Small intestine (tissue), 16 donors: ENCODE measurements at places on chromosomes 1 and 21.

GRCh38 chr1:111989531-111990025 lies at the start of gene KCND3:
Gene KCND3, minus strand, starts transcription at chr1:111989668.
- H3K4me1 ChIP-seq: no peaks in the 10 kb centered on the region
- H3K27ac ChIP-seq: no peak within 1 kb of the TSS
- peaks cover 59% of the 10 kb centered on the region for H3K27me3 ChIP-seq
- no peaks in the 10 kb centered on the region for H3K36me3 ChIP-seq
- peak; percentile 54 for DNase-seq

GRCh38 chr1:10724052-10724494 lies 72.4 kb downstream of the CASZ1 start:
- H3K27ac ChIP-seq: no peak overlapping the region
- DNase-seq: peak; percentile 35
- H3K27me3 ChIP-seq: no peaks in the 10 kb centered on the region
- H3K4me1 ChIP-seq: no peaks in the 10 kb centered on the region
- no peaks in the 10 kb centered on the region for H3K36me3 ChIP-seq
- H3K4me3 ChIP-seq: no peak overlapping the region

GRCh38 chr1:21084111-21084810 lies 92.4 kb downstream of the EIF4G3 start:
- no peak overlapping the region for H3K4me3 ChIP-seq
- H3K27me3 ChIP-seq: no peaks in the 10 kb centered on the region
- no peak overlapping the region for H3K27ac ChIP-seq
- H3K36me3 ChIP-seq: peaks cover 3% of the 10 kb centered on the region

GRCh38 chr1:41664861-41665640 lies 180.6 kb upstream of the EDN2 start:
- H3K36me3 ChIP-seq: no peaks in the 10 kb centered on the region
- DNase-seq: no peak
- no peaks in the 10 kb centered on the region for H3K4me1 ChIP-seq
- no peak overlapping the region for H3K27ac ChIP-seq
- peaks cover 3% of the 10 kb centered on the region for H3K27me3 ChIP-seq
- no peak overlapping the region for H3K4me3 ChIP-seq

- no peak overlapping the region for H3K4me3 ChIP-seq
- peaks cover 10% of the 10 kb centered on the region for H3K4me1 ChIP-seq
- H3K36me3 ChIP-seq: peaks cover 2% of the 10 kb centered on the region
- no peaks in the 10 kb centered on the region for H3K27me3 ChIP-seq
- DNase-seq: no peak
- H3K27ac ChIP-seq: no peak overlapping the region
These were observed 25.1 kb upstream of the PLEKHA6 start for GRCh38 chr1:204384636-204385352.

GRCh38 chr1:15882665-15883064 lies 35.2 kb downstream of the SPEN start:
- no peaks in the 10 kb centered on the region for H3K36me3 ChIP-seq
- no peak overlapping the region for H3K4me3 ChIP-seq

- DNase-seq: no peak
- H3K36me3 ChIP-seq: no peaks in the 10 kb centered on the region
- H3K27ac ChIP-seq: no peak overlapping the region
- H3K4me3 ChIP-seq: no peak overlapping the region
These were observed 246.6 kb upstream of the AJAP1 start for GRCh38 chr1:4407851-4408250.

DNA sequence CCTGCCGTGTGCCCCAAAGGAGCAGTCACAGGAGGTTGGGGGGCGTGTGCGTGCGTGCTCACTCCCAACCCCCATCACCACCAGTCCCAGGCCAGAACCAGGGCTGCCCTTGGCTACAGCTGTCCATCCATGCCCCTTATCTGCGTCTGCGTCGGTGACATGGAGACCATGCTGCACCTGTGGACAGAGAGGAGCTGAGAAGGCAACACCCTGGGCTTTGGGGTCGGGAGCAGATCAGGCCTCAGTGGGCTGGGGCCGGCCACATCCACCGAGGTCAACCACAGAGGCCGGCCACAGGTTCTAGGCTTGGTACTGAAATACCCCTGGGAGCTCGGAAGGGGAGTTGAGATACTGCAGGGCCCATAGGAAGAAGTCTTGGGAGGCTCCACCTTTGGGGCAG lies 23.5 kb downstream of the COL6A1 start:
- no peaks in the 10 kb centered on the region for H3K4me1 ChIP-seq
- H3K4me3 ChIP-seq: no peak overlapping the region
- no peak overlapping the region for H3K27ac ChIP-seq

- DNase-seq: peak; percentile 57
- no peaks in the 10 kb centered on the region for H3K36me3 ChIP-seq
- H3K4me3 ChIP-seq: no peak overlapping the region
- H3K27ac ChIP-seq: no peak overlapping the region
- no peaks in the 10 kb centered on the region for H3K4me1 ChIP-seq
These were observed 32.9 kb upstream of the DOCK7 start for GRCh38 chr1:62720946-62721554.
